ENCODE measurements at places on chromosomes 4 and X. TPM values are rescaled to one million over a fixed set of nuclear protein-coding genes. Genes with fewer than 3 reads are reported as not detected.
A peak's percentile ranks its signal among the peaks of the same experiment; 100 is the strongest.

DNA sequence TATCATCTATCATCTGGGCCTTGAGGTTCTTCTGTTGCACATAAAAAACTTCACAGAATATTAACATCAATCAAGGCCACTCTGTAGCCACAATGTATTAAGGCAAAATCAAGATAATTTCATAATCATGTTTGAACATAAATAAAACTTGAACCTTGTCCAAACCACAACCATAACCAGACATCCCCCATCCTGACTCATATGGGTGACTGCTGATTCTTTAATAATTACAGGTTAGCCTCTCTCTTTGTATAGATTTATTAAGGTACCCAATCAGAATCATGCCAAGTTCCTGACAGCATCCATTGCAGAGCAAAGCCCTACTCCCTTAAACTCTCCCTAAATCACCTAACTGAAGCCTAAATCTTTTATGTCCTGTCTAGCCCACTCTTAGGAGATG, 16.7 kb upstream of the AREG start:
- no peak overlapping the region for H3K4me3 ChIP-seq
- no peak for DNase-seq
- no peak overlapping the region for H3K27ac ChIP-seq
- no peaks in the 10 kb centered on the region for H3K36me3 ChIP-seq
- H3K27me3 ChIP-seq, result no peaks in the 10 kb centered on the region
- no peaks in the 10 kb centered on the region for H3K4me1 ChIP-seq

DNA sequence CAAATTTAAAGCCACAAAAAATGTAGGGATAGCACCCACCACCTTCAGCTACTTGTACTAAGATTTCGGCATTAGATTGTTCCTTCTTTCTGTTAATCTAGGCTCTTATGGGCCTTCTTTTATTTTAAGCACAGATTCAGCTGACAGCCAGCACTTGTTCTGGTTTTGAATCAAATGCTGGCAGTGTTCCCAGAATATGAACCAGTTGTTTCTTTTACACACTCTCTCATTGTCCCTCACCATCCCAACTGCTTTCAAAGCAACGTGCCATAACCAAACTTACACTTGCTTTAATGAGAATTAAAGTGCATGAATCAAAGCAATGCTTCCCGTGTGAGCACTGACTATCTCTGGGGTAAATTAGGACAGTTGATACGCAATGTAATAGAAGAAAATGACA, 744.5 kb upstream of the FAM241A start:
- no peaks in the 10 kb centered on the region for H3K36me3 ChIP-seq
- peak; percentile 96 for DNase-seq
- peak overlapping the region; percentile 85 for H3K27ac ChIP-seq
- H3K4me3 ChIP-seq, result no peak overlapping the region
- H3K27me3 ChIP-seq, result no peaks in the 10 kb centered on the region

- H3K36me3 ChIP-seq, result no peaks in the 10 kb centered on the region
- H3K27me3 ChIP-seq, result peaks cover 3% of the 10 kb centered on the region
- no peak for DNase-seq
- H3K4me3 ChIP-seq, result no peak overlapping the region
- H3K27ac ChIP-seq, result no peak overlapping the region
These were observed 47.1 kb upstream of the CLNK start for GRCh38 chr4:10731690-10732089.

DNA sequence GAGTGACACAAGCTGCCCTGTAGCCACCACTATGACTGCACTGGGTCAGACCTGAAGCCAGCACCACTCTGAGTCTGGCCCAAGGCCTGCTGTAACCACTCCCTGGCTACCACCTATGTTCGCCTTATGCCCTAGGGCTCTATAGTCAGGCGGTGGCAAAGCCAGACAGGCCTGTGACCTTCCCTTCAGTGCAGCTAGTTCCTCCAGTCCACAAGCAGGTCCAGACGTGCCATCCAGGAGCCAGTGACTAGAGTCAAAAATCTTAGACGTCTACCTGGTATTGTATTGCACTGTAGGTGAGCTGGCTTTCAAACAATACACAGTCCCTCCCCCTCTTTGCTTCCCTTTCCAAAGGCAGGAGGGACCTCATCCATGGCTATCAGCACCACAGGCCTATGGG, 54.0 kb upstream of the RNF128 start:
- H3K4me3 ChIP-seq, result no peak overlapping the region
- H3K4me1 ChIP-seq, result no peaks in the 10 kb centered on the region
- no peaks in the 10 kb centered on the region for H3K36me3 ChIP-seq
- H3K27me3 ChIP-seq, result no peaks in the 10 kb centered on the region
- DNase-seq, result no peak

DNA sequence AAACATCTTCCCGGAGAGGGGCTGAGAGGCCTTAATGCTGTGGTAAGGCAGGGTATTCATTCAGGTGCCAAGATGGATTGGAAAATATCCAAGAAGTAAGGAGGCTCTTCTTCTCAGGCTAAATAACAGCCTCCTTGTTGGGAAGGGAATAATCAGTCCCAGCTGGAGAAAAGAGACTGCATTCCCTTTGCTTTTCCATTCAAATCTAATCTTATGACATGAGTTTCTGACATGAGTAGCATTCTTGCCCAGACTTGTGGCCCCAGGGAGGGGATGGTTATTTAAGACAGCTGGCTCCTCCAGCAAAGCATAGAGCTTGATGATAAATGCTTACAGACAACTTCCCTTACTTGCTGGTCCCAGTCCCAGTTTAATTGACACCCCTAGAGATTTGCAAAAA, 98.3 kb downstream of the DCLK2 start:
- H3K4me1 ChIP-seq, result peaks cover 32% of the 10 kb centered on the region
- H3K36me3 ChIP-seq, result no peaks in the 10 kb centered on the region
- no peak overlapping the region for H3K4me3 ChIP-seq
- DNase-seq, result peak; percentile 58
- H3K27me3 ChIP-seq, result no peaks in the 10 kb centered on the region
- H3K27ac ChIP-seq, result no peak overlapping the region

DNA sequence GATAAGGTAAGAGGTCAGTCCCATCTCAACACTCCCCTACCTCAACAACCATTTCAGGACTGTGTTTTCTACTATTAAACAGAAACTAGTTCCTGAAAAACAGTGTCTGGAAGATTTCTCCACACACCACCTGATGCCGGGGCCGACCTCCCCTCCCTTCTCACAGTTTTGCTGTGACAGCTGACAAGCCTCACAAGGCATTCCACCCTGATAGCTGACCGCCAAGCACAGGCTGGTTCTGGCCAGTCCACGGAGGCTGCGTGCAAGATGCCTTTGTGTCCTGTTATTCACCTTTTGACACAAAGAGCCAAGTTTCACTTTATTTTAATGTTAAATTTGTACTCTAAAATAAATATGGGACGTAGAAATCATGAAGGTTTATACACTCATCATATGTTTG, 758.6 kb downstream of the PDHA2 start:
- H3K36me3 ChIP-seq, result no peaks in the 10 kb centered on the region
- H3K27ac ChIP-seq, result no peak overlapping the region
- H3K4me3 ChIP-seq, result no peak overlapping the region

DNA sequence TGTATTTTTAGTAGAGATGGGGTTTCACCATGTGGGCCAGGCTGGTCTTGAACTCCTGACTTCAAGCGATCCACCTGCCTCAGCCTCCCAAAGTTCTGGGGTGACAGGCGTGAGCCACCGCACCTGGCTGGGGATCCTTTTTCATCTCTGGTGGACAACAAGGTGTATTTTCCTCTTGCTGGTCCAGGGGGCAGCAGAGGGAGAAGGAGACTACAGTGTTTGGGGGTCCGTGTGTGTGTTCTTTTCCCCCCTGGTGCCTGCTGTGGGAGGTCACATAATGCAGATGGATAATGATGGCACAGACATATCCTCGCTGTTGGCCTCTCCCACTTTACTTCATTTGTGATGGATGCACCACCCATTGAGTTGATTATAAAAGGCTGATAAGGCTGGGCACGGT, 39.0 kb upstream of the CD99 start:
- H3K27me3 ChIP-seq, result no peaks in the 10 kb centered on the region
- H3K27ac ChIP-seq, result no peak overlapping the region
- DNase-seq, result no peak
- H3K36me3 ChIP-seq, result no peaks in the 10 kb centered on the region
- no peak overlapping the region for H3K4me3 ChIP-seq

- no peaks in the 10 kb centered on the region for H3K36me3 ChIP-seq
- no peaks in the 10 kb centered on the region for H3K27me3 ChIP-seq
- H3K4me1 ChIP-seq, result no peaks in the 10 kb centered on the region
- no peak overlapping the region for H3K4me3 ChIP-seq
- no peak overlapping the region for H3K27ac ChIP-seq
- DNase-seq, result no peak
These were observed 821.7 kb upstream of the FTHL17 start for GRCh38 chrX:31893525-31893924.

DNA sequence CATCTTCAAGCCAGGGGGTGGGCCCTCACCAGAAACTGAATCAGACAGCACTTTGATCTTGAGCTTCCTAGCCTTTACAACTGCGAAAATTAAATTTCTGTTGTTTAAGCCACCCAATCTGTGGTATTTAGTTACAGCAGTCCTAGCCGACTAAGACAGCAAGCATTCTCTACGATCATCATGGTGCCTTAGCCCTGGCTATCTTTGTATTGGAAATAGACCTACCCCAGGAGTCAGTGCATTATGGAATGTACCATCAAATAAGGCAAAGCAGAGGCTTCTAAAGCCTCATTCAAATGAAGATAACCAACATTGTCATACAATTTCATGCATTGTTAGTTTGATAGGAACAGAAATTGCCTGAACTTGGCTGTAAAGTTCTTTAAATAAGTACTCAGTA, 75.0 kb downstream of the PARM1 start:
- no peak overlapping the region for H3K27ac ChIP-seq
- H3K4me1 ChIP-seq, result peaks cover 31% of the 10 kb centered on the region
- no peak overlapping the region for H3K4me3 ChIP-seq
- no peak for DNase-seq
- H3K27me3 ChIP-seq, result no peaks in the 10 kb centered on the region
- peaks cover 2% of the 10 kb centered on the region for H3K36me3 ChIP-seq

DNA sequence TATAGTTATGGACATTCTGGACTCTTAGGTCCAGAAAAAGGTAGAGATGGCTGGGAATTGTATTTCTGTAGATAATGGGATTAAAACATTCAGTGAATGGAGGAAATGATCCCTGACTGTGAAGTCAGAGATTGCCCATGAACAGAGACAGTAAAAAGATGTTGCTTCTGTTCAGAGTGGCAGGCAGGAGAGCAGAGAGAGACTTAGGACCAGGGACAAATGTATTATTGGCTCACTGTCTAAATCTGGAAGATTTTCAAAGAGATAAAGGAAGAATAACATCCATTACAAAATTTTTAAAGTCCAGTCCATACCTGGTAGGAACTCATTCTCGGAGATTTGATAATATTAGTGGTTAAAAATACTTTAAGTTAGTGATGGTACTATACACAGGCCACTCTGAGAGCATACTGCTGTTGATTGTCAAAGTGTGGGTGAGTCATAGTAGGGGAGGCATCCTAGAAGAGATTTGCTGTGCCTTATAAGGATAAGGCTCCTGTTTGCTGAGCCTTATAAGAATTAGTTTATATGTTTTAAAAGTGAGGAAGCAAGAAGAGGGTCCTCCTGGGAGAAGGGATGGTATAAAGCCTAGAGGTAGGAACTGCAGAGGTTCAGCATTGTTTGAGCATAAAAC, 53.0 kb downstream of the JADE3 start:
- no peaks in the 10 kb centered on the region for H3K27me3 ChIP-seq
- DNase-seq, result no peak
- no peaks in the 10 kb centered on the region for H3K4me1 ChIP-seq
- H3K27ac ChIP-seq, result no peak overlapping the region
- H3K4me3 ChIP-seq, result no peak overlapping the region

DNA sequence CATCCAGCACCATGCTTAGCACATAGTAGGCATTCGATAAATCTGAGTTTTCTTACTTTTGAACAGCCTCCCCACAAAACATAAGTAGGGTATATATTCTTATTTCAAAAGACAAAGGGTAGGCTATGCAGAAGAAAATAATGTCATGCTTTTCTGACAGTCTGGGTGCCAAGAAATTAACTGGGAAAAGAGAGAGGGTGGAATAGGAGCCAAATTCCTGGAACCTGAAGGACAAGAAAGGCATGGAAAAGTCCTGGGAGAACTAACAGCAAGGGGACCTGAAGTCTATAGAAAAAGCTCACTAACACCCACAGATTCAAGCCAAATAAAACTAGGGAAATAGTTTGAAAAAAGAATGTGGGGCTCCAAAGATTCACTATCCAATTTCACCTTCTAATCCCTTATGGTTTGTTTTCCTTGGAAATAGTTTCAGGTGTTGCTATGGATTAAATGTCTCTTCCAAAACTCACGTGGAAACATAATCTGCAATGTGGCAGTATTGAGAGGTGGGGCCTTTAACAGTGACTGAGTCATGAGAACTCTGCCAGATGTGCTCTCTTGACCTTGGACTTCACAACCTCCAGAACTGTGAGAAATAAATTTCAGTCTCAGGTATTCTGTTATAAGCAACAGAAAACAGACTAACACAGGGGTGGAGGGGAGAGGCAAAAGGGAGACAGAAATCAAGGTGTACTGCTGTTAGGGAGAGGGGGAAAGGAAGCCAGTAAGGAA, 173.3 kb upstream of the ARHGEF9 start:
- no peak overlapping the region for H3K4me3 ChIP-seq
- DNase-seq, result no peak
- no peak overlapping the region for H3K27ac ChIP-seq

DNA sequence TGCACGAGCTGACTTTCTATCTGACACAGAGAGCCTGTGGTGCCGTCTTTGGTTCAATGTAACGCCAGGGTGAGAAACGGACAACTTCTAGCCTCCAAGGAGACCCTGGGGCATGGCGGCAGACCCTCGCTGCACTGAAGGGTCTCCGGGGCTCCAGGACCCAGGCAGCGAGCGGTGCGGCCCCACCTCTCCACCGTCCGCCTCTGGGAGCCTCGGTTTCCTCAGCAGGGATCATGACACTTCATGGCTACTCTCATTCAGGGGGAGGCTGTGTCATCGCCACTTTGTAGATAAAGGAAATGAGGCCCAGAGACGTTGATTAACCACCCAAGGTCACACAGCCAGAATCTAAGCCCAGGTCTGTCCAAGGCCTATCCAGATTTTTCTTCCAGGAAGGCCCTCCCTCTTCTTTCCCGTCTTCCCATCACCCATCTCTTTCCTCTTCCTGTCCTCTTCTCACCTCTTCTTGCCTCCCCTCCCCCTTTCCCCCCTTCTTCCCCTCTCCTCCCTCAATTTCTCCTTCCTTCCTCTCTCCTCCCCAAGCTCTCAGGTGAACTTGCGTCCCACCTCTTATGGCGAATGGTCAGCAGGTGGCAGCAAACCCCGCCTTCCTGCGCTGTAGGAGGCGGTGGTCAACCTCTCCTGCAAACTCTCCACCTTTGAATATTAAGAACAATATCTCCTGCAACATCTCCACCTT, 69.3 kb upstream of the HMX1 start:
- 0 out of 2 replicates have a peak, but pooled peaks cover 2% of the 10 kb centered on the region for H3K4me1 ChIP-seq
- no peak overlapping the region for H3K27ac ChIP-seq
- H3K36me3 ChIP-seq, result no peaks in the 10 kb centered on the region
- DNase-seq, result no peak

Gene CLDN22
- not detected for total RNA-seq

Gene HELT
- total RNA-seq, result not detected

Gene GDPD2
- total RNA-seq, result not detected

Gene CACNA1F
- total RNA-seq, result not detected

Gene P2RY4
- 0.22 TPM for total RNA-seq

Gene CLGN
- total RNA-seq, result 4.2 TPM

Data from SJCRH30 (cell line).